NCI-H774 (cell line): ENCODE measurements at places on chromosomes 2 and 18.

DNA sequence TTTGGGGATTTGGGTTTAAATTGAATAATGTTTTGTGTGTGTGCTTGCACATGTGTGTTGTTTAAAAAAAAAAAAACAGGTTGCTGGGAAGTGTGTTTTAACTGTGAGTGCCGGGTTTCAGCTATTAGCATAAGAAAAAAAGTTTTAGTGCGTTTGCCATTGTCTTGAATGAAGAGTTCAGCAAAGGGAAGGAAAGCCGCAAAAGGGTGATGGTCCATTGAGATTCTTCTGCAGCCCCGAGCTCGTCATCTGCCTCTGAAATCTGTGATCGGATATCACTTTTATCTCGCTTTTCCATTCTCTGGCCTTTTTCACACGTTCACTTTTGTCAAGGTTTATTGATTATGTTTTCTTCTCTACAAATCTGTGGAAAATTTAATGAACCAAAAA lies 4.7 kb downstream of the GLI2 start:
- no peak for DNase-seq

- no peak for DNase-seq
Measured at GRCh38 chr2:121805766-121806143, 50.3 kb downstream of the TSN start.

- DNase-seq, result no peak
Measured at GRCh38 chr18:57843386-57843785, 40.3 kb upstream of the ATP8B1 start.

- no peak for DNase-seq
Measured at GRCh38 chr2:74179063-74179865, 585 bp upstream of the MOB1A start.

DNA sequence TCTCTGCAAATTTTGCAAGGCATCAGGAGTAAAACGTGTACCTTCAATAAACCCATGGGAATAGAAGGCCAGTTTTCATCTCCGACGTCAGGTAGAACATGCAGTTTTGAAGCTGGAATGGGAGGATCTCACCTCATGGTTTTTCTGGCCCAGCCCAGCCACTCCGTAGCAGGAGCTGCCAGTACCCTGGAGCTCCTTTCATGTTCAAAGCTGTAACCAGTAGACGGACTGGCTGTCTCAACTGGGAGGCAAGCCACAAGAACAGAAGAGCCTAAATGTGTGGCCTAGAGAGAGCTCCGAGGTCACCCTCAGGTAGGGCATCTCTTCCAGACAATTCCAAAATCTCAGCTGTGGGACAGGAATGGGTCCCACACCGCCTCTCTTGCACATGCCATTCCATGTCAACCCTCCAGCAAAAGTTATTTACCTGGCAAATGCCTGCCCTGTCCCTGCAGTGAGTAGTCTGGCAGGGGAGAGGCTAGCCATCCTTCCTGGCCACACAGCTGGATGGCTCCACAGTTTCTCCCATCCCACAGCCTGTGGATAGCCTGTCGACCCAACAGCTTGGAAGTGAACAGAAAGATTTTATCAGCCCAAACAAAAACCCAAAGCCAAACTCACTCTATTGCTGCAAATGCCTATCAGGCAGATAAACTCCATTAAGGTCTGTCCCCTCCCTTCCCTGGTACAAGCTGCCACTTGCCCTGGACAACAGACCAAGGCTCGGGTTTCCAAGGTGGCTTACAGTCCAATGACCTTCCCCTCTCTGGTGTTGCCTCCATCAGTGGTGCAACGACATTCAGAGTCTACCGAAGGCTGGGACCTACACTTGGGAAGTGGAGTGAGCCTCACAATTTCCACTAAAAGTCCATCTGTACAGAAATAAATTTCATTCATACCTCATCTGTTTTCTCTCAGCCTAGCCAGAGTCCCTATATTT lies 27.8 kb downstream of the CRACDL start:
- DNase-seq, result no peak

DNA sequence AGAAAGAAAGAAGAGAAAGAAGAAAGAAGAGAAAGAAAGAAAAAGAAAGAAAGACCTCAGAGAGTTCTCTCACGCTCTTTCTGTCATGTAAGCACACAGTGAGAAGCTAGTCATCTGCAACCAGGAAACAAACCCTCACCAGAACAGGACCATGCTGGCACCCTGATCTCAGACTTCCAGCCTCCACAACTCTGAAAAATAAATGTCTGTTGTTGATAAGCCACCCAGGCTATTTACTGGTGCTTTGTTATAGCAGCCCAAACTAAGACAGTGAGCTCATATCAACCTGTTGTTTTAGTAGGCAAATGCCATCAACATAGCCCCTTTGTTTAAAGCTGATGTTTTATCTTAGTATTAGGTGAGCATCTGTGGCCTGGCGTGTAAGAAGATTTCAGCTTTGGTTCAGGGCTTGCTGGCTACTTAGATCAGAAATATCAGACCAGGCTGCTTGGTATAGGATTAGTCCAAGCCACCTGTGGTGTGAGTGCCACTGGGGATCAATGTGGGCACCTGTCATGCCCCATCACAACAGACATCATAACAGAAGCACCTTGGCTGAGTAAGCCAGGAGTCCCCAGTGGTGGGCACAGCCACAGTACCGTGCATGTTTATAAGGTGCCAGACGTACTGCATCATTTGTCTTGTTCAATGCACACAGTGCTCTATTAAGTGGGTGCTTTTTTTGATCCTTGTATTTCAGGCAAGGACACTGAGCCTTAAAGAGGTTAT lies 94.4 kb downstream of the LBH start:
- no peak for DNase-seq
